Naive thymus-derived CD8-positive, alpha-beta T cell (primary cell): ENCODE measurements at places on chromosomes 1 and 21. TPM values are rescaled to one million over a fixed set of nuclear protein-coding genes. Genes with fewer than 3 reads are reported as not detected.

Gene CBR3
- polyA plus RNA-seq = 5.4 TPM

Gene S100A7
- not detected for polyA plus RNA-seq

Gene HMCN1
- polyA plus RNA-seq = not detected

Gene NBPF12
- 5.5 TPM for polyA plus RNA-seq

DNA sequence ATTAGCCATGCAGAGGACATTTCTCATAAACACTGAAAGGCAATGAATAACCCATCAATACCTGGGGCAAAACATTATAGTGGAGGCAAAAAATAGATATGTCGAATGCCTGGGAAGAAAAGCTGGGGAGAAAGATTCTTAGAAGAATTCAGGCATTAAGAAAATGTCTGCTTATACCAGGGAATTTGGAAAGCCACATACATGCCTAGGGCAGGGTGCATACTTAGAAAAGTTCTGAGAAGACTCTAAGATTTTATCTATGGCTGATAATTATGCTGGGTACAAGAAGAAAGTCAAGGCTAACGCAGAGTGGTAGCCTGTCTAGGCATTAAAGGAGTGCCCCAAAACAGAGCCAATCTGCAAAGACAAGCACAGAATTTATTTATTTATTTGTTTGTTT lies 18.4 kb downstream of the SLAMF6 start:
- peaks cover 50% of the 10 kb centered on the region for H3K4me1 ChIP-seq
- no peaks in the 10 kb centered on the region for H3K27me3 ChIP-seq
- peaks cover 52% of the 10 kb centered on the region for H3K36me3 ChIP-seq
- H3K27ac ChIP-seq = peak overlapping the region; percentile 71
- no peak overlapping the region for H3K4me3 ChIP-seq

DNA sequence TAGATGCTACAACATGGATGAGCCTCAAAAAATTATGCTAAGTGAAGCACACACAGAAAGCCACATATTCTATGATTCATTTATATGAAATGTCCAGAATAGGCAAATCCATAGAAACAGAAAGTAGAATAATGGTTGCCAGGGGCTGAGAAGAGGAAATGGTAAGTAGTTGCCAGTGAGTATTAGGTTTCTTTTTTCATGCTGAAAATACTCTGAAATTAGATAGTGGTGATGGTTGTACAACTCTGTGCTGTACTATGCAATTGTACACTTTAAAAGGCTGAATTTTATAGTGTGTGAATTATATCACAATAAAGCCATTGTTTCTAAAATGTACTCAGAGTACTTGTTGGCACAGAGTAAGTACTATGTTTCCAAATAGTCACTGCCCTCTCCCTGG lies 15.5 kb upstream of the GFI1 start:
- no peak for DNase-seq
- H3K27ac ChIP-seq = peak overlapping the region; percentile 24
- no peak overlapping the region for H3K4me3 ChIP-seq

DNA sequence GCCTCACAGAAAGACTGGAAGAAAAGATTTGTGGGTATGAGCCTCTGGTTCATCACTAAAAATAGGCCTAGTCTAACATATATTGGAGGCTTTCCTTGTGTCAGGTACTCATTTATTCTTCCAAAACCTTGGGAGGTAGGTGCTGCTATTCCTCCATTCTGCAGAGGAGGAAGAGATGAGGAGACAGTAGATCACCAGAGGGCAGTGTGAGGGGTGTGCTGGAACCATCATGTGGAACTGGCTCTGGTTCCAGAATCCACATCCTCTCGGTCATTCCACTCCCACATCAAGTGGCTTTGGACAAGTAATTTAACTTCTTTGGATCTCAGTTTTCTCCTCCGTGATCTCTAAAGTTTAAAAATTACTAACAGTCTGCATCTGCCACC lies 7.4 kb upstream of the INKA2 start:
- H3K4me3 ChIP-seq = no peak overlapping the region
- no peak for DNase-seq
- H3K4me1 ChIP-seq = no peaks in the 10 kb centered on the region
- peaks cover 7% of the 10 kb centered on the region for H3K27me3 ChIP-seq

- no peak overlapping the region for H3K27ac ChIP-seq
- H3K4me1 ChIP-seq = no peaks in the 10 kb centered on the region
- no peaks in the 10 kb centered on the region for H3K27me3 ChIP-seq
- DNase-seq = no peak
- H3K36me3 ChIP-seq = no peaks in the 10 kb centered on the region
These were observed 97.7 kb upstream of the SLC25A33 start for GRCh38 chr1:9441451-9442133.

DNA sequence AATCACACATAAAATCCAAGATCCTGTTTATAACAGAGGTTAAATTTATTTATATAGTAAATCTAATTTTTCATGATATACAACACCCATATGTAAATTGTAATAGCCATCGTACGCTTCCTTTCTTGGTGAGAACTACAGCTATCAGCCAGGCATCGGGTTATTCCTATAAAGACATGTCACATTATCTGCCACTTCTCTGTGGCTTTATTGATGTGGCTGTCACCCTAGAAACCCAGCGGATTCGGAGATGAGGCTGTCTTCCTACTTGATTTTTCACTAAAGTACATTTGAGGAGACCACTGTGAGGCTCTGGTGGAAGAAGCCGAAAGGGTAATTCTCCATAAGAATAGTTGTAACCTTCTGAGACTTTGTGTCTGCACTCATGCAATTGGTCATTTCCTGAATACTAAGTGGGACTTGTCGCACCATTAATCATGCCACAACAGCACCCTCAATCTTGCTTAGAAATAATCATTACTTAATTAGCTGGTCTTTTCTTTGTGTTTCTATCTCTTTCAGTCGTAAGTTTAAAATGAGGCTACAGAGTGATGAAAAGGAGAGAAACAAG lies 106.0 kb downstream of the NTNG1 start:
- H3K27me3 ChIP-seq = peaks cover 9% of the 10 kb centered on the region
- DNase-seq = no peak
- no peaks in the 10 kb centered on the region for H3K36me3 ChIP-seq
- H3K4me1 ChIP-seq = peaks cover 3% of the 10 kb centered on the region
- H3K27ac ChIP-seq = no peak overlapping the region
- H3K4me3 ChIP-seq = no peak overlapping the region

GRCh38 chr1:101137144-101138126 lies 99.4 kb upstream of the S1PR1 start:
- peak overlapping the region; percentile 89 for H3K27ac ChIP-seq
- no peaks in the 10 kb centered on the region for H3K36me3 ChIP-seq
- no peaks in the 10 kb centered on the region for H3K27me3 ChIP-seq
- DNase-seq = no peak
- H3K4me1 ChIP-seq = peaks cover 54% of the 10 kb centered on the region

DNA sequence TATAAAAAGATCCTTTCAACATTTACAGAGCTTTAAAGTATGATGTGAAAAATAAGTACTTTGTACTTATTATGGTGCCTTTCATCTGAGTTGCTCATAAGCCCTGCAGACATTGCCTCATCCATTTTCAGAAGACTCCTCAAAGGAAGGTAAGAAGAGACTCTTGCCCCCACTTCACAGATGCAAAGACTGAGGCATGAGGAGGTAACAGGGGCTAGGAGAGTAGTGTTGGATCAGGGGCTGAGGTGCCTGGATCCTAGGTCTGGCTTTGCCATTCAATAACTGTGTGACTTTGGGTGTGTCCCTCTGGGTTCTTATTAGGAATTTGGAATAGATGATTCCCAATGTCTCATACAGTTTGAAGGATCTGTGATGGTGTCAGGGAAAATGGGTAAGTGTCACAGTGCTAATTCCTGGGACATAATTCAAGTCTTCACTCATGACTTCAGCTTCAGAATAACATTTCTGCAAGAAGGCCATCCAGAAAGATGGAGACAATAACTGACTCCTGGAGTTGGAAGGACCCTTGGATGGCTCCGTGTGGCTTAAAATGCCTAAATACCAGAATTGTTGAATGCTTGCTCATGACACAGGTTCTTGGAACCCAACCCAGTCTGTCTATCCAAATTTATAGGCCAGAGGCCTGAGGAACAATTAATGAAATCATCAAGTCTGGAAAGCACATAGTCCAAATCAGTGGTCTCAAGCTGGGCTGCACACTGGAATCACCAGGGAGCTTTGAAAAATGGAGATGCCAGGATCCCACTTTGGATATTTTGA lies 93.1 kb upstream of the RUNX1 start:
- no peaks in the 10 kb centered on the region for H3K36me3 ChIP-seq
- no peak for DNase-seq
- no peak overlapping the region for H3K4me3 ChIP-seq
- peaks cover 10% of the 10 kb centered on the region for H3K4me1 ChIP-seq

DNA sequence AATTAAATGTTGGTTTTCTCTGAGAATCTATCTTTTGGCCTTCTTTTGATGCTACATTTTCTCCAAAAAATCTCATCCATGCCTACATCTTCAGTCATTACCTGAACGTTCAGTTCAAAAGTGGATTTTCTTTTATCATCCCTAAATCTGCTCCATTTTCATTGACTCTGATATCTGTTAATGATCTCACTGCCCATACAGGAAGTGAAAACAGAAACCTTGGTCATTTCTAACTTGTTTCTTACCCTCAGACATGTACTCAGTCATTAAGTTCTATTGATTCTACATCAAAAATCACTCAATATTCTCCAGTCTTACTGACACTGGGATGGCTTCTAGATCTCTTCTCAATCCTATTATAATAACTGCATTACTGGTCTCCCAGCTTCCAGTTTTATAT lies 22.7 kb downstream of the PRKACB start:
- peaks cover 82% of the 10 kb centered on the region for H3K4me1 ChIP-seq
- H3K27me3 ChIP-seq = no peaks in the 10 kb centered on the region
- no peaks in the 10 kb centered on the region for H3K36me3 ChIP-seq
- no peak for DNase-seq
- H3K27ac ChIP-seq = no peak overlapping the region
- peak overlapping the region; percentile 30 for H3K4me3 ChIP-seq
